ENCODE measurements at places on chromosomes 7 and 10.

DNA sequence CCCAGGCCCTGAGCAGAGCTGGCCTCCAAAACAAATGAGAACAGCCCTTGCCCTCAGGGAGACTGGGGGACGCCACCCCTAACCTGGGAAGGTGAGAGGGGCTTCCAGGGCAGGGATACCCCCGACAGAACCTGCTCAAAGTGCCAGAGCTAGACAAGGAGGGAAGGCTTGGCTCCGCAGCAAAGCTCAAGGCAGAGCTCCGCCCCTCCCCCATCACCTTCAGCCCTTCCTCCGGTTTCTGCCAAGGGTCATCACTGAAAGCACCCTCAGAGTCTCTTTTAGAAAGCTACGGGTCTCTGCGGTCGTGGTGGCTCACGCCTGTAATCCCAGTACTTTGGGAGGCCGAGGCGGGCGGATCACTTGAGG, 73.4 kb upstream of the CUX1 start:
- no peak for DNase-seq

DNA sequence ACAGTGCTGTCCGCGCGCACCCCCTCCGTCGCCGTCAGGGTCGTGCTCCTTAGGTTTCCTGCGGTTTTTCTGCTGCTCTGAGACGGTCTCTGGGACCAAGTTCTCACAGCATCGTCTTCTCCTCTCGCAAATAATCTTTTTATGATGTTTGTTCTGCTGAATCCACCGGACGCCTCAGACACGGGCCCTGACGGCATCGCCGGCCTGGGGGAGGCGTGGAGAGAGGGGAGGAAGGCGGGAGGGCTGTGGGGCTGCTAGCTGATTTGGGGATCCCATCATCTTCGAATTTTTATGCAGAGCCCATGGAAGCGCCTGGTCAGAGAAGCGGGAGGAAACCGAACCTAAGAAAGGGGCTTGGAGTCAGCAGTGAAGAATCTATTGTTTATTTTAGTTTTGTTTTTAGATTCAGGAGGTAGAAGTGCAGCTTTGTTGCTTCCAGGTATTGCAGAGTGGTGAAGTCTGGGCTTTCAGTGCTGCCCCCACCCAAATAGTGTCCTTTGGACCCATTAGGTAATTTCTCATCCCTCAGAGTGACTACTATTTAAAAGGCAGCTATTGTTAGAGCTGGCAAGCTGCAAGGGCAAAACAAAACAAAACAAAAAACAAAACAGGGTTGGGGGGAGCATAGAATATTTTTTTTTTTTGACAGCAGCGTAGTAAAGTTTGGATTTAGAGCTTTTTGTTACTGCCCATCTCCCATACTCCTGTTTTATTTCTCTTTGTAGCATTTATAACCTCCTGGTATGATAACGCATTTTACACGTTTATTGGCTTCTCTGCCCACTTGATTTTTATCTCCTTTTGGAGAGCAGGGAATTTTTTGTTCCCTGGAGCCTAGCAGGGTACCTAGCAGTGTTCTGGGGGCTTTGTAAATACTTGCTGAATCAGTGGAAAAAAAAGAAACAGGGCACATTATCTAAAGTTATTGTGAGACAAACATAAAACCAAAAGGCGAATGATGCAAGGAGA, 92.6 kb downstream of the SPAG6 start:
- DNase-seq: no peak

DNA sequence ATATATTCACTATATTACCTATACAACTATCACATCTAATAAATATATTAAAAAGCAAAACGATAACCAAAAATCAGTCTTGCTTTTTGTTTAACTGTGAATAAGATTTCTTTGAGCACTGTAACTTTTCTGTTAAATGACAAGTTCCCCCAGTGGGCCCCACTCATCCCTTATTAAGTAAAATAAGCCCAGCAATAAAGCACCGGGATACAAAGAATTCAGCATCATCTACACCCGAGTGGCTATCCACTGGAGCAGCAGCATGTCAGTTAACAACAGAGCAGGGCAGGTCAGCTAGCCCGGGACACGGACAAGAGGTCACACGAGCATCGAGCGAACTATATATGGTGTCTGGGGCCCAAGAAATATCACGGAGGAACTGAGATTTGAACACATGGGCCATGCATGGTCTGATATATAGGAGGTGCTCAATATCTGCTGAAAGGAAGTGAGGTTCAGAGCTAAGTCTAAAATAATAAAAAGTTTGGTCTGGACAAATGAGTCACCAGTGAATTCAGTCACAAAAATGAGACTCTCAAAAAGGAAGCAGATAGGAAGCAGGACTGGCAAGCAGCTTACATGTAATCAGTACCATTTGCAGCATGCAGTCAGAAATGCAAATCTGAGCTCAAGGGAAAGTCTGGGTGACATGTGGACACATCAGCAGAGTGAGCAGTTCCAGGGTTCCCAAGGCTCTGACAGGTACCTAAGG, 4.1 kb downstream of the ERCC6 start:
- no peak for DNase-seq

DNA sequence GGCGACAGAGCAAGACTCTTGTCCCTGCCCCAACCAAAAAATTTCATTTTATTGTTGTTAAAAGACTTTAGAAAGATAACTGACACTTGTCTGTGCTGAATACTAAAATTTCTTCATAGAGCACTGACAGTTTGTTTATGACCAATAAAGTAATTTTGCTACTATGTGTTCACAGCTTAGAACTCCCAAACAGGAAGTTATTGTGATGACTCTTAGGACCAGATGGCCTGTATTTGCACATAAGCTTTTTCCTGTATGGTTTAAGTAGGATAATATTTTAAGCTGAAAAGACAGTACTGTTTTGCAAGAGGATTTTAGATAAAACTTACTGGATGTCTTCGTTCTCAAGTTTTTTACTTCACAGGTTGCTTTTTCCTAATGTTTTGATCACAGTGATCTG, 80.7 kb downstream of the MMRN2 start:
- no peak for DNase-seq

GRCh38 chr10:102770108-102770482, 26.3 kb downstream of the WBP1L start:
- DNase-seq: no peak

GRCh38 chr10:119446441-119447277, 95.9 kb downstream of the RGS10 start:
- no peak for DNase-seq

GRCh38 chr10:47330804-47331203, 8.6 kb downstream of the GDF2 start:
- no peak for DNase-seq

DNA sequence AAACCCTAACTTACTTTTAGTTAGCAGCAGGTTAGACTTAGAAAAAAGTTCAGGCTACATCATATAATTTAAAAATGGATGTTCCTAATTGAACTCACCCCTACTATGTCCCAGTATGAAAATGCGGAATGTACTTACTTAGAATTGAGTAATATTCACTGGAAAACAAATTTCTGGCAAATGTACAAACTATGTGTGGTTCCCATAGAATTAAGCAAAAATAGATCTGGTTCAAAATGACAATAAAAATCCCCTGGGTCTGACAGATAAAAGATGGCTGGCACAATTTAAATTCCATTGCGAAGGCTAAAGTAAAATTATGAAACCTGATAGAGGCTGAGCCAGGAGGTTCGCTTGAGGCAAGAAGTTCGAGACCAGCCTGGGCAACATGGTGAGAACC, 42.4 kb upstream of the PRKAR2B start:
- DNase-seq: no peak

DNA sequence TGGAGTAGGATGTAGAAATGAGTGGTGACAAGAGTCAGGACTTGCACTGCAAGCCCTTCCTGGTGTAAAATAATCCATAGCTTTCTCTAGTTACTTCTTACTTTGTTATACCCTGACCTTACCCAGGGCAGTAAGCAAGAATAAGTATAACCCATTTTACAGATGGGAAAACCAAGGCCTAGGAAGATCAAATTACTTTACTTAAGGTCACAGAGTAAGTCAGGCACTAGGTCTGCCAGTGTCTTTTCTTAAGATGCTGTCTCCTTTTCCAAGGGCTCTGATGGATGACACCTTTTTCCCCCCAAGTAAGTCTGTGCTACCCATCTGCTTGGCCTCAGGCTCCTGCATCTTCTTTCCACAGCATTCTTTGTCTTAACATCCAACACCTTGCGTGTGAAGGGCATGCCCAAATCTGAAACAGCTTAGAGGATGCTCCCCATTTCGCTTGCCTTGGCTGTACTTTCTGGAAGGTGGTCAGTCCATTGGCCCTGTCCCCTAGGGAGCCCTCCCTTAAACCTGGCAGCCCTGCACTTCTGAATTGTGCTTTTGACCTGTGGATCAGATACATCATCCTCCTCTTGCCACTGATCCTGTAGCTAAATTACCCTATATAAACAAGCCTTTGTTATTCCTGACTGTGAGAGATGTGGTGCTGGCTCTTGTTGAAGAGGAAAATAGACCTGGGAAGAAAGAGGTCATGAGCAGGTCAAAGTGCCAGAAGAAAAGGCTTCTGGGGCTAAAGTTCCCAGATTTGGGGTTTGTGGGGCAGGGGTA, 168.6 kb downstream of the LRMDA start:
- no peak for DNase-seq

DNA sequence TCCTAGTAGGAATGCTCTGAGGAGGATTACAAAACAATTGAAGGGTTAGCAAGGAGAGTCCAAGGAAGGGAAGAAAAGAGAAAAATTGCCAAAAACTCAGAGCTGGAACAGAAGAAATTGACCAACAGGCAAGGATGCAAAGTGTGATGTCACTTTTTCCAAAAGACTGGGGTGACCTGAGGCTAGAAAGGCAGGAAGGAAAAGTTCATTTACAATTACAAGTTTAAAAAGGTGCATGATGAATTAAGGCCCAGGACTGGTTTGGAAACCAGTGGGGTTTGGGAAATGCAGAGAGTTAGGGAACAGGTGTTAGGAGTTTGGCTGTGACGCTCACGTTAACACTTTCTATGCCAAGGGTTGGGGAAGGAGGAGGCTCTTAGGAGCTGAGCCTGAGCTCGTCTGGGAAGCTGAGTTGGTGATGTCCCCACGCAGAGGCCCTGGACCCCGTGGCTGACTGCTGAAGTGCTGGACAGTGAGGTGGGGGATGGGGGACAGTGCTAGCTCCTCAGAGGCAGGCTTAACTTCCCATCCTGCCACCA, 92.6 kb upstream of the PODXL start:
- no peak for DNase-seq

DNA sequence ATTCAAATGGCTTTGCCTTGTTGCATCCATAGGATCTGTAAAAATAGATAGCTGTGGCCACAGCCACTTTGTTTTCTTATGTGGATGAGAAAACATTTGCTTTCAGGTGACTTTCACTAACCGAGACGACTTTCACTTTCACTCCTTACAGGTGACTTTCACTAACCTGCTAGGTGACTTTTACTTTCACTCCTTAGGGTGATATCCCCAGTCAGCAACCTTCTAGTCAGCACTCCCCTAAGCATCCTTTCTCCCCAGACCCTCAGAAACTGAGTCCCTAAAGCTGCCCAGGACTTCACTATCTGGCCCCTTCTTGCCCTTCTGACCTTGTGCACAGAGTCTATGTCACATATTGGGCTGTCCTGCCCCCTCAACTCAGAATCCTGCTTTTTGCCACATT, 177.5 kb downstream of the RELN start:
- no peak for DNase-seq

DNA sequence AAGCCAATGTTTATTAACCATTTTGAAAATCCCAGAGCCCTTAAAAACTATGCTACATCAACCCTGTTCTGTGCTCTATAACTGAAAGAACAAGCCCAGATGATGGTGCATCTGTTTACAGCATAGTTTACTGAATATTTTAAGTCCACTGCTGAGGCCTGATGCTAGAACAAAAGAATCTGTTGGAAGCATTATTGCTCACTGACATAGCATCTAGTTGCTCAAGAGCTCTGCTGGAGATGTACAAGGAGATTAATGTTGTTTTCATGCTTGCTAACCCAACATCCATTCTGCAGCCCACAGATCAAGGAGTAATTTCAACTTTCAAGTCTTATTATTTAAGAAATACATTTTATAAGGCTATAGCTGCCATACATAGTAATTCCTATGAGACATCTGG, 181.3 kb upstream of the FEZF1 start:
- DNase-seq: no peak

DNA sequence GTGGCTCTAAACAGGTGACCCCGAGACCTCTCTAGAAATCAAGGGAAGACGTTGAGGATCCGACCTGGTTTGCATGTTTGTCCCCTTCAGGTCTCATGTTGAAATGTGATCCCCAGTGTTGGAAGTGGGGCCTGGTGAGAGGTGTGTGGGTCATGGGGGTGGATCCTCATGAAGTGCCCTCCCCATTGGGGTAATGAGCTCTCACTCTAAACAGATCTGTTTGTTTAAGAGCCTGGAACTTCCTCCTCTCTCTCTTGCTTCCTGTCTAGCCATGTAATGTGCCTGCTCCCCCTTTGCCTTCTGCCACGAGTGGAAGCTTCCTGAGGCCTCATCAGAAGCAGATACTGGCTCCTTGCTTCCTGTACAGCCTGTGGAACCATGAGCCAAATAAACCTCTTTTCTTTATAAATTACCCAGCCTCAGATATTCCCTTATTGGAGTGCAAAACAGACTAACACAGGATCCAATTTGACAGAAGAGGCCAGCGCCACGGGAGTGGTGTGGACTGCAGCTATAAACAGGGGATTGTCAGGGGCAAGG, 10.8 kb upstream of the POLM start:
- no peak for DNase-seq

DNA sequence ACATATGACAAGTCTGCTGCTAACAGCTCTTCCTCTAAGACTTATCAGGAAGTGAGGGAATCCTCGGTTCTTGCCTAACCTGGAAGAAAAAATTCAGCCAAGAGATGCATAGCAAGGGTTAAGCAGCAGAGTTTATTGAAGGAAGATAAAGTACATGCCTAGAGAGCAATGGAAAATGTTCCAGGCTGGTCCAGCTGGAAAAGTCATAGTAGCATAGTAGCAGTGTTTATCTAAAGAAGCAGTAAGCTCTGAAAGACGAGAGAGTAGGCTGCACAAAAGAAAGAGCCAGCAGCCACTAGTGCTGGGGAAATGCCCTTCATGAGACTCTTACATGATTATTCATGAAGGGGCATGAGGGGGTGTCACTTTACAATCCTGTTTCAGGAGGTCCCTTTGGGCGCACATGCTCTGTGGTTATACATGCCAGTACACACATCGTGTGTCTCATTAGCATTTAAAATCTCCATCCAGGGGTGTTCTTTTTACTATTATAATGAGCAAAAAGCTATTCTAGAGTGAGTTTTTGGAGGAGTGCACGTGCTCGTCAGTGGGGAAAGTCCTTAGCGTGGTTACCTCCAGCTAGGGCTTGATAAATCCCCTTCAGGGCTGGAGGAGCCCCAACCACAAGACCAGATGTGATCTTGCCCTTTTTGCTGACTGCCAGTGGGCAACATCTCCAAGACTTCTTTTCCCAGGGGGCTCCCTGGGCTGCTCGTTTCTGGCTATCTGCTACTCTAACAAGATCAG, 716.1 kb downstream of the PARD3 start:
- no peak for DNase-seq

DNA sequence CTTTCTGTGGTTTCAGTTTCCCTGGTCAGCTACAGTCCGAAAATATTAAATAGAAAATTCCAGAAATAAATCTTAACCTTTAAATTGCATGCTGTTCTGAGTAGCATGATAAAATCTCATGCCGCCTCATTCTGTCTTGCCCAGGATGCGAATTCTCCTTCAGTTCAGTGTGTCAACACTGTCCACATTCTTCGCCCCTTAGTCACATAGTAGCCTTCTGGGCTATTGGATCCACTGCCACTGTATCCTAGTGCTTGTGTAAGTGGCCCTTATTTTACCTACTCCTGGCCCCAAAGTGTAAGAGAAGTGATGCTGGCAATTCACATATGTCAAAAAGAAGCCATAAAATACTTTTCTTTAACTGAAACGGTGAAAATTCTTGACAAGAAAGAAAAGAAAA, 129.6 kb downstream of the ZWINT start:
- DNase-seq: no peak

All from stimulated activated CD4-positive, alpha-beta T cell treated with anti-CD3 and anti-CD28 coated beads, Interleukin-1b, Interleukin-23, amount 100 ng/mL, for 24 hours (primary cell).